ENCODE measurements at places on chromosomes 5 and 9.

DNA sequence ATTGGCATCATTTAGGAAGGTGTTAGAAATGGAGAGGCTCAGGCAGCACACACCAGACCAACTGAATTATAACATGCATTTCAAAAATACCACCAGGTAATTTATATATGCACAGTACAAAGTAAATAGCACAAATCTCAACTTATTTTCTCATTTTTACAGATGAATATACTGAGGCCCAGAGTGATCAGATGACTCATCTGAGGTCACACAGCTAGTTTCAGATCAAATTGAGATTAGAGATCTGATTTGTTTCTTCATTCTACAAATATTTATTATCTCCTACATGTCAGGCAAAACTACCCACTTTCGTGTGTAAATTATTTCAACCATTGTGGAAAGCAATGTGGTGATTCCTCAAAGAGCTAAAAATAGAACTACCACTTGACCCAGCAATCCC lies 507.1 kb downstream of the TLE4 start:
- DNase-seq = no peak

GRCh38 chr9:19641046-19641445 lies 147.8 kb downstream of the SLC24A2 start:
- DNase-seq = no peak

GRCh38 chr9:29697011-29697410 lies 2123.7 kb upstream of the C9orf72 start:
- DNase-seq = no peak

DNA sequence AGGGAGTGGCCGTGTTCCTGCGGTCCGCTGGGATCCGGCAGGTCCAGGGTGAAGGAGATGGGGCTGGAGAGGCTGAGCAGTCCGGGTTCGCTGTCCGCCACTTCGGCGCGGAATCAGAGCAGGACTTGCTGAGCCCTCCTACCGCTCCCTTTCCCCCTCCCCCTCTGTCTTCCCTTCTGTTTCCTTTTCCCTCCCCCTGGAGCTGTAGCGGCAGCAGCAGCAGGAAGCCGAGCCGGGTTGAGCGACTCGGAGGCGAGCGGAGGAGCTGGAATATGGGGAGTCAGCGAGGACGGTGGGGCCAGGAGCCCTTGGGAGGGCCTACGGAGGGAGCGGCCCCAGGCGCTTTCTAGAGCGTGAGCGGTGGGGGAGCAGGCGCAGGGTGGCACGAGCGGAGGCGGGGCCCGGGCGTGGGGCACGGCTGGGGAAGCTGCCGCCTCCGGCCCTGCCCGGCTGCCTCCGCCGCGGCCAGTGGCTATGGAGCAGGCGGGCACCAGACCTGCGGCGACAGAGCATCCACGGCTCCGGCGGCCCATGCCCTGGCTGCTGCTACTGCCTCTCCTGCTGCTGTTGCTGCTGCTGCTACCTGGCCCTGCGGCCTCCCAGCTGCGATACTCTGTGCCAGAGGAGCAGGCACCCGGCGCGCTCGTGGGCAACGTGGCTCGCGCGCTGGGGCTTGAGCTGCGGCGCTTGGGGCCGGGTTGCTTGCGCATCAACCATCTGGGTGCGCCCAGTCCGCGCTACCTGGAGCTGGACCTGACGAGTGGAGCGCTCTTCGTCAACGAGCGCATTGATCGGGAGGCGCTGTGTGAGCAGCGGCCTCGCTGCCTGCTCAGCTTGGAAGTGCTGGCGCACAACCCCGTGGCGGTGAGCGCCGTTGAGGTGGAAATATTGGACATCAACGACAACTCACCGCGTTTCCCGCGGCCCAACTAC lies at the start of gene PCDHAC2:
Gene PCDHAC2 (plus strand): TSS at position 184 of the 933 bp plus-strand sequence. CDS start 291 bp downstream, at position 475.
- peak; percentile 85 for DNase-seq

DNA sequence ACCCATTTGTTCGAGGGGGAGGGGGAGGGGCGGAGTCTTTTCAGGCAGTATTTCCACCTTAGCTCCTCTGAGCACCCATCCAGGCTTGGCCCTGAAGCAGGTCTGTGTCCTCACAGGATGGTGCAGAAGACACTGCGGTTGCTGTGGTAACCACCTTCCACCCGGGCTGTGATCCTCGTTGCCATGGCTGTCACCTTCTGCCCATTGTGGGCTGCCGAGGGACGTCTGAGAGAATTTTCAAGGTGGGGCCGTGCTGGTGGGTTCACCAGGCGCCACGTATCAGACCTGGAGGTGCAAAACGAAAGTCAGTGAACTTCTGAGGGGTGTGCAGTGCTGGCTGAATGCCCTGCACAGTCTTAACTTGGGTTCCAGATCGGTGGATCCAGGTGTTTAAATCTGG lies 26.7 kb downstream of the POLR1E start:
- no peak for DNase-seq

DNA sequence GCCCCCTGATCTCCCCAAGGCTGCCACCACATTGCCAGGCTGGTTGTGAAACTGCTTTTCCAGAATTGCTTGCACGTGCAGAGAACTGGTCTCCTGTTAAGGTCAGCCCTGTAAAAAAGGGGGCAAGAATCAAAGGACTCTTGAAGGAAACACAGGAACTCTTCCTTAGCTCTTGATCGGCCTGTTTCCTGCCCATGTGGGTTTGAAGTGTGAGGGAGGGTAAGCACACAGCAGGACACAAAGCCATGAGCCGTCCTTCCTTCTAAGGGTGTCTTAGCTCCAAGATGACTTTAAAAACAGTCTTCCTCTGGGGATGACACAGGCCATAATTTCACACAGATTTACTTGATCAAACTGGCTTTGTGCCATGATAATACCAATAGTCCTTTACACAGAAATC lies 36.1 kb downstream of the TEK start:
- DNase-seq = no peak

- no peak for DNase-seq
These were observed 7.2 kb downstream of the ROPN1L start for GRCh38 chr5:10448754-10449360.

DNA sequence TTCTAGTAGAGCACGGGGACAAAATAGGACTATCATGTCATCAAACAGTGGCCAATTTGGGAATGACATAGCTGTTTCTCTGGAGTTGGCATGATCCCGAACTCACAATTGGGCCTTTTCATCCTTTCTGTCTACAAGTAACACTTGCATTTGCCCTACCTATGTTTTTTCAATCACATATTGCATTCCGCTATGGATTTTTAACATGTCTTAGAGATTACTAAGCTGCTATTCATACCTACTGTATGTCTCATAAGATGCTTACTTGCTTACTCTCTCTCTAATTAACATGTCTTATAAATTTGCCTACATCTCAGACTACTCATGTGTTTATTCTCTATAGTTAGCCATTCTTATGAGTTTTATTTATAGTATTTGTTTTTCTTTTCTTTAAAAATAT lies 341.2 kb upstream of the CTNND2 start:
- no peak for DNase-seq

DNA sequence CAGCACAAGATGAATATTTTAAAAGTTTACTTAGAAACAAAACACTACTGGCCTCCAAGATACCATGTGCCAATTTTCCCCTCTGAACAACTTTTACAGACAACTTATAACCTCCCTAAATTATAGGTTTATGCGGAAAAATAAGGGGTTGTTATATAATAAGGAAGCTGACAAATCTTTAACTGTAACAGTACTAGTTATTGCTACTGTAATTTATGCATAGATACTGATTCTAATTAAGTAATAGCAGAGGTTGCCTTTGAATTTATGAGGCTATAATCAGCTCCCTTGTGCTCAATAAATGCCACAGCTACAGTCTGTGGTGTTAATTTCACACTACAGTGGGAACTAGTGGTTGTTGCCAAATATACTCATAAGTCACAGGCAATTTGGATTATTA lies 291.3 kb upstream of the PCSK5 start:
- no peak for DNase-seq

- DNase-seq = peak; percentile 34
These were observed 1.1 kb upstream of the G3BP1 start for GRCh38 chr5:151770383-151771258.

DNA sequence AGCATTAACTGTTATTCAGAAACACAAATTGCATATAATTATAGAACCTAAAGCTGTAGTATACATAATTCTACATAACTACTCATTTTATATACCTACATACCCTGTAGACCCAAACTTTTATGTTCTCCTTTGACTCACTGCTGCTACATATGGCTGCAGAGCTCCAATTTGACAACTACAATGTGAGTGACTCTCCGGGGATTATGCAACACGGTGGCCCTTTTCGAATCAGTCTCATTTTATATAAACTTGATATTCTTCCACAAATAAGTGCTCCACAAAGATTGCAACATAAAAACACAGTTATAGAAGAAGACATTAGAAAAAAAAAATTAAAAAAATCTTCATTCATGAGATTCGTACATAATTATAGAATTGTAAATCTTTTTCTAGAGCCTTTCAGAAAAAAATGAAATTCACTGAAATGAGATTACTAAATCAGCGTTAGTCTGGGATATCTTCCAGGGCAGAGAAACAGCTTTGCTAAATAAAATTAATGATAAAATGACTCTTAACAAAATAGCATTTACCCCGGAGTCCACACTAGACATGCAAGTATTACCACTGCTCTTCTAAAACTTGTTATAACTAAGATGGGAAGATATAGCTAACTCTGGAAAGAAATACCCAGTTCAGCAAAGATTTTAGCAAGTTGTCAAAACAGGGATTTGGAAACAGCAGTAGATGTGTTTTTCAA lies 52.6 kb downstream of the SRFBP1 start:
- no peak for DNase-seq

- no peak for DNase-seq
These were observed 10.6 kb upstream of the PWWP2A start for GRCh38 chr5:160129841-160130240.

GRCh38 chr9:124392871-124393460 lies 22.3 kb downstream of the PSMB7 start:
- peak; percentile 99 for DNase-seq

DNA sequence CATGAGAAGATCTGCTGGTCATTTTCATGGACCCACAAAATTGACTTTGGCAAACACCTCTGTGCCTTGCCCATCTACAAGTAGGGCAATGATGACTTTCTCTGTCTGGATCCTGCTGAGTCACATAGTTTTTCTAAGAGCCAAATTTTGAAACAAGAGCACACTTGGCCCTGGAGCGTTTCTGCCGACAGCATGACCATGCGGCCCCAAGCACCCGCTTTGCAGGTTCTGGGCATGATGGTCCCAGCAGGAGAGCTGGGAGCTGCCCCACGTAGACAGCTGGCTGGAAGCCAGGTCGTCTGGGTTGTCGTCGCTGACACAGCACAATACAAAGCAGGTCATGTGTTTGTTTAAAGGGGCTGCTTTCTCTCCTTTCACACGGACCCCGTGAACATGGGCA lies 159.8 kb downstream of the SYK start:
- peak; percentile 65 for DNase-seq

DNA sequence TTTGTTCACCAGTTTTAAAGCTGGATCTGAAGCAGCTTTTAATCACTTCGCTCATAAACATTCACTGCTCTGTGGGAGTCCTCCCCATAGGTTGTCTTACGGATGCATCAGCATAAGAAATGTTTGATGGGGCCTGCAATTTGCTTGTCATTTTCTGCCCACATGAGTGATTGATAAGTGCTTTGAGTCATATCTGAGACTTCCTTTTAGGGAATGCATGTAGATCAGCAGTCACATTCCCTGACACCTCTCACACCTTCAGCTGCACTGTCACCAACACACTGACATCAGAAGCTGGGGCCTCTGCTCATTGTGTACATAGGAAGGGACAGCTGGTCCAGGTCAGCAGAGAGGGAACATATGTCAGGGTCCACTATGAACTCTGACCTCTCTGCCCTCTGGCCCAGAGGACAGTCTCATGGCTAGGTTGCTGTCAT lies 84.1 kb upstream of the SPATA31D4 start:
- DNase-seq = peak; percentile 39

- no peak for DNase-seq
These were observed 24.4 kb downstream of the ZNF474 start for GRCh38 chr5:122153774-122154173.

GRCh38 chr5:154147666-154148065 lies 42.9 kb upstream of the GALNT10 start:
- no peak for DNase-seq

GRCh38 chr5:149410071-149410470 lies 31.0 kb upstream of the IL17B start:
- DNase-seq = no peak
